ENCODE measurements at places on chromosomes 7 and 10.

DNA sequence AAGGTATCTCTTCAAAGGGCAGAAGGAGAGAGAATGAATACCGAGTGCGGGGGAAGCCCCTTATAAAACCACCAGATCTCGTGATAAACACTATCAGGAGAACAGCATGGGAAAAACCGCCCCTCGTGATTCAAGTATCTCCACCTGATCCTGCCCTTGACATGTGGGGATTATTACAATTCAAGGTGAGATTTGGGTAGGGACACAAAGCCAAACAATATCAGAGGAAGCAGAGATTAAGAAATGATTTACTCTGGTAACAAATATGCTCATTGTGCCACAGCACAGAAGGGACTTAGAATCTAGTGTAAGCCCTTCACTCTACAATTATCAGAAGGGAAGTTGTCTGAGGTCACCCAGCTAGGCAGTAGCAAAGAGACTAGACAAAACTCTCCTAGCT is 40.1 kb upstream of the ZNRF2 start:
- DNase-seq: no peak

- peak; percentile 43 for DNase-seq
These were observed 1.2 kb upstream of the MEOX2 start for GRCh38 chr7:15687546-15688278.

GRCh38 chr7:88401009-88401623 is 94.4 kb upstream of the STEAP4 start:
- peak; percentile 14 for DNase-seq

DNA sequence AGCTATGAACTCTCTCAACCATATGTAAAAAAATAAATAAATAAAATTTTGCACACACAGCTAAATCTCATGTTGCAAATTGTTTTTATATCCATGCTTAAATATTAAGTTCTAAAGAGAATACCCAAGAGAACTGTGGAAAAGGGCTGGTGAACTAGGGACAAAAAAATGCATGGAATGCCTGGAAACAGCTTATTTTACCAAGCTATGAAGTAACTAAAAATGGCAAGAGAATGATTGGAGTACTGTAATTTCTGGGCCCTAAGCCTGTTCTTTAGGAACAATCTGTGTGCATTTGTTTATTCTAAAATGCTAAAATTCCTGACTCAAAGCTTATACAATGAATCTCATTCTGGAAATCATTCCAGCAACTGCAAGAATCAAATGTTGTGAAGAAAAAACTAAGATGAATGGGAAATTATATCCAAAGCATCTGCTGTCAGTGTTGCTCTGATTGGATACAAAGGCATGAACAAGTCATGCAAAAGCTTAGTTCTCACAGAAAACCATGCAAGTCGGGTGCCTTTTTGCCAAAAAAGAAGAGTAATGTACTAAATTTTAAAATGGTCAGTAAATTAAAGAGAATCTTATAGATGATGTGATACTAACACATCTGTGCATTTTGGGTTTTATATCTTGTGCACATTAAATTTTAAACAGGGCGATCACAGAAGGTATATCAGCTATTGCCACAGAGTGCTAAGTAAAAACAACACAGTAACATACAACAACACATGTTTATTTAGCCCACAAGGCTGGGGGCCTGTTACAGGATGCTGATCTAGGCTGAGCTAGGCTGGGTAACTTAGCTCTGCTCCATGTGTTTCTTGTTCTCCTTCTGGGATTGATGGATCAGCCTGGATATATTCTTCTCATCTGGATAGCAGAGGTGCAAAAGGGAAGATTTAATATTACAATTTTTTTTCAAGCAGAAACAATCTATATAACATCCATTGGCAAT is 453.5 kb upstream of the SEMA3A start:
- DNase-seq: no peak

- no peak for DNase-seq
These were observed 89.7 kb upstream of the PRKAR2B start for GRCh38 chr7:106954840-106955239.

DNA sequence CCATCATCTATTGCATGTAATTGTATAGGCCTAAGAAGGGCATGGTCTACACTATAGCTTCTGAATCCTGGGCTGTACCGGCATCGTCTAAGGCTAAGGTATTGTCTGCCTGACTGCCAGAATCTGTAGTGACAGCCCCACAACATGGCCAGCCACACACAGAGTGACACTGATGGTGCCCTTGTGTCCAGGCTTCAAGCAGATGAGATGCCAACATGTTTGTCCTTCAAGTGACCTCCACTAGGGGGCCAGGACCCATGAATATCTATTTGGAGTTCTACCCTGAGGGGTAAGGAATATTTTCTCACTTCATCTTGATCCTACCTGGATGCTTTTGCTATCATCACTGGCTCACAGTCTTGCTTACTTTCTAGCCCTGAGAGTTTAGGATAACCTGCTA is 1.5 kb downstream of the CYP3A7 start:
- DNase-seq: peak; percentile 15

GRCh38 chr7:55438757-55439525 is 73.8 kb downstream of the LANCL2 start:
- DNase-seq: peak; percentile 46

DNA sequence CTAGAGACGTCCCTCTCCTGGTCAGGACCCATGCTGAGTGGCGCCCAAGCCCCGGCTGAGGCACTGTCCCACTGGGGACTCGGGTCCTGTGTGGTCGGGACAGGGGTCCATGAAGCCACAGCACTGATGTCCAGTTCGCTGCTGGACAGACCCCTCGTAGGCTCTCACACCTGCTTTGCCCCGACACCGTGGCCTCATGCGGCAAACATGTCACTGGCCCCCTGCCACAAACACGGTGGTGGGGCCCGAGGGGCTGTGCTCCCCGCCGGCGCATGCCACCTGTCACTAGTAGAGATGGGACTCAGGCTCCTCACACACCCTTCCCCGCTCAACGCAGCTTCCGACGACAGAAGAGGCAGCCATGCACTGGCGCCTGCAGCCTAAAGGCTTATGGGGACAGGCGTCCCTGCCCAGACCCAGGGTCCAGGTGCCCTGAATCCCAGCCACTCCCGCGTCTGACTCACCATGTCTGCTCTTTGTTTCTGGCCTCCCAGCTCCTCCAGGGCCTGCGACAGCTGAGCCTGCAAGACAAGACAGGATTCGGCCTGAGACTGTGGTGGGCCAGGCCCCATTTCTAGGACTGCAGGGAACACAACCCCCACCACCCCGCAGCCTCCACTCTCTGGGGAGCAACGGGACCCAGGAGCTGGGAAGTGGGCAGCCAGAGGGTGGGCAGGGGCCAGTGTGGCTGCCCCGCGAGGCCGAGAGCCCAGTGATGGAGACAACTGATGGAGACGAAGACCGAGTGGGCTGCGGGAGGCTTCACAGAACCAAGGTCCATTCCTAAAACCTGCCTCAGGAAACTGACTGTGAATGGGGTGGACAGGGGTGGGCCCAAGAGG is 230.9 kb downstream of the MAD1L1 start:
- no peak for DNase-seq

DNA sequence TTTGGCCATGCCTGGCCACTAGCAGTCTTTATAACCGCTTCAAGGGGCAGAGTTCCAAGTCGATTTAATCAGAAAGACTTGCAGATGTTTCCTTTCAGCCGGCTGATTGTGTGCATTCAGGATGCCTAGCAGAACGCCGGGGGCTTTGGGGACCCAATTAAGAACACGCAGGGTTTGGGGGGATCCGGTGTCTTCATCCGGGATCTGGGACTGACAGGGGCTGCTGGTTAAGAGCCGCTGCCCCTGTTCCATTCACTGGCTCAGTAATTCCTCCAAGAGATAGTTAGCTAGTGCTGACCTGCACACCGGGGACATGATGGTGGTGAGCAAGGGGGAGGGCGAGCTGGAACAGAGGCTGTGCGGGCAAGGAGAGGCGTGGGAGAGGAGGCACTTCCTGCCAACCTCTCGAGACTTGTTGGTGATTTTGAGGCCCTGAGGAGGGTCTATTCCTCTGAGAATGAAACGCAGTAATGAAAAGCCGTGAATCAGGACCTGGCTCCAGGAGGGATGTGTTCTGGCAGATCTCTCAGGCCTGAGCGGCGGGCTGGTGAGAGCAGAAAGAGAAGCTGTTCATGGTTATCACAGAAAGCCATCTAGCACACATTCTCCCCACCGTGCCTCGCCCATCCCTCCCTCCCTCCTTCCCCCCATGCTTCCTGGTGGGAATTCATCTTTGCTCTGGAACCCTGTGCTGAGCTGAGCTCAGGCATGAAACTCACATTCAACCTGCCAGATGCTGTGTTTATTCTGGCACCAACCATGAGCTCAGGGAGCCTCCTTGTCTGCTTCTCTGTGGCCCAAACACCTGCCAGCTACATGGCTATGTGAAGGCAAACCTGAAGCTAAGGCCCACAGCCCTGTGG is 152.0 kb downstream of the CCDC3 start:
- peak; percentile 70 for DNase-seq

GRCh38 chr10:51700228-51700817 is 928 bp upstream of the CSTF2T start:
- peak; percentile 1 for DNase-seq

DNA sequence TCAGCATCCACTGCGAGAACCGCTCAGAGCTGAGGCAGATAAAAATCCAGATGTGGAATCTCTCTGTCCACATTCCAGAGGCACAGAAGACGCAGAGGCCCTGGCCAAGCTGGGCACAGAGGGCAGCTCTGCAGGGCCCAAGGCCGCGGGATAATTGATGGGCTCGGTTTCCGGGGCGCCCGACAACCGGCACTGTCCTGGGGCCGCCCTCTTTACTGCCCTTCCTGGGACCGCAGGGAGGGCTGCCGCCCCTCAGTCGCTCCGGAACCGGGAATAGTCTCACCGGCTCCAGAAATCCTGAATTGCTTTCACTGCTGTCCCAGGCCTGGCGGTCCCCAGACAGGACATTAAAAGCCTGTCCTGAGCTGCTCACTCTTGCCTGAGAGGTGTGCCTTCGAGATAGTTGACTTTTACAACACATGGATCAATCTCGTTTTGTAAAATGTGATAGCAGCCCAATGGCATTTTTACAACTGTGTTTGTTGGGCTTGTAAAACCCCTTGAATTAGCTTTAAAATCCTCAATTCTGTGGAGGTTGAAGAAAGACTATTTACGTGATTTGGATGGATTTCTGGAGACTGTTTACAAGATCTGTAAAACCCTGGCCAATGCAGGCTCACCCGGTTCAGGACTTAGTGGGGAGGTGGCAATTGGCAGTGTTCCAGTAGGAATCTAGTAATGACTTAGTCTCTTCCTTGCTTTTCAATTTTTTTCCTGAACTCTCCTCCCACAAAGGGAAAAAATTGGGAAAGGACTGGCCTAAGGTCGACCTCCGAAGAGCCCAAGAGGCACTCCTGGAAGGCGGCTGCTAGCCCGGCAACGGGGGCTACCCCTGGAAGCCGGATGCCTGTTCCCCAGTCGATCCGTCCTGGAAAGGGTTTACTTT is 1.4 kb upstream of the HOXA6 start:
- no peak for DNase-seq

- DNase-seq: peak; percentile 55
These were observed 57.4 kb downstream of the PPP1R17 start for GRCh38 chr7:31744294-31744874.

DNA sequence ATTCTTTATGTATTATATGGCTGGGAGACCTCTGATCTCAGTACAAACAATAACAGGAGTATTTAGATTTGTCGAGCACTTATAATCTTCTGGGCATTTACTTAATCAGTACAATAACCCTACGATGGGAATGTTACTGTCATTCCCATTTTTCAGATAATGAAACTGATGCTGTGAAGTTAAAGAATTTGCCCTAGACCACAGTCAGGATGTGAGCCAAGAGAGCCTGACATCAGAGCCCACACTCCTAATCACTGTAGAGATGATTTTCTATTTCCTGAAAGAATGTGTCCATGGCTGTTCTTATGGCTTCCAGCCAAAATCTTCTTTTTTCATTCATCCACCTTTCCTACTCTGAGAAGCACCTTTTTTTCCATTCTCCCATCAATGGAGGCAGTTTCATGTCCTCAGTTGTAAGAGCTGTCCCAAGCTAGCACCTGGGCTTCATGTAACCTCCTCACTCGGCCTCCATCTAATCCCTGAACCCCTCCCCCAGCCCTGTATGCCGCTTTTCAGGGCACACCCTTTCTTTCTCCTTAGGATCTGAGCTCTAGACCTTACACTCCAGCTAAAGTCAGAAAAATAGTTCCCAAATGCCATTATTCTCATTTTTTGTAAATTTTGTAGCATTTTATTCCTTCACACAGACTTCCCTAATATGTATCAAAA is 12.2 kb upstream of the CAV1 start:
- no peak for DNase-seq

- DNase-seq: peak; percentile 50
These were observed 33.7 kb downstream of the ZNF777 start for GRCh38 chr7:149427096-149427680.

GRCh38 chr7:50112250-50112649 is 19.2 kb upstream of the ZPBP start:
- no peak for DNase-seq

DNA sequence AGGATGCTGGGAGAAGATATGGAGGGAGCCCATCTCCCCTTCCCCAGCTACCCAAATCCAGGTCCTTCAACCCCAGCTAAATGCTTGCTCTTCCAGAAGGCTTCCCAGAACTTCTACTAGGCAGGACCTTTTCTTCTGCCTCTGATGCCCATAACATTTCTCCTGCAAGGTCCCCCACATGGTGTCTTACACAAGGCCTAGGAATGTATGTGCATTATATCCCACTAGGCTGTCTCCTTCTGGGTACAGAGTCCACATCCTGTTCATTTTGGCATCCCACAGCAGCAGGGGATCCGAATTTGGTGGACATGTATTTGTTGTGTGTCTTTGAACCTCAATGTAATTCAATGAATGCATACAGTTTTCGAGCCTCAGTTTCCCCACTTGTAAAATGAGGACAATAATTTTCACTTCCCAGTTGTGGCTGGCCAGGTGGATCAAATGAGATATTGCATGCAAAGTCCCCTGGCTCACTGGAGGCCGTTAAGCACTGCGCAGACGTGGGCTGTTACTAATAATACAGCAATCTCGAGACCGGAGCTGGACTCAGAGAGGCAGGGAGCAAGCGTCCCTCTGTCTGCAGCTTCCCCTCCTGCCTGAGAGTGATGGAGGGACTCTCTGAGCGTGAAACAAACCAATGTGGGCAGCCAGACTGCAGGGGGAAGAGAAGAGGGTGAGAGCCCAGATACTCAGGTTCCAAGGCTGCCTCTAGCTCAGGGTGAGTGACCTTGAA is 18.6 kb upstream of the YWHAG start:
- DNase-seq: no peak
